ENCODE measurements at places on chromosomes 3 and 15. TPM values are rescaled to one million over a fixed set of nuclear protein-coding genes. Genes with fewer than 3 reads are reported as not detected.

Gene EPHA6
- total RNA-seq, result not detected

GRCh38 chr15:90402223-90402622 is 14.2 kb downstream of the IQGAP1 start:
- DNase-seq, result peak; percentile 87

Gene SCG5
- total RNA-seq, result 0.41 TPM

- DNase-seq, result no peak
Observed at GRCh38 chr3:15638891-15639262, 37.3 kb downstream of the BTD start.

DNA sequence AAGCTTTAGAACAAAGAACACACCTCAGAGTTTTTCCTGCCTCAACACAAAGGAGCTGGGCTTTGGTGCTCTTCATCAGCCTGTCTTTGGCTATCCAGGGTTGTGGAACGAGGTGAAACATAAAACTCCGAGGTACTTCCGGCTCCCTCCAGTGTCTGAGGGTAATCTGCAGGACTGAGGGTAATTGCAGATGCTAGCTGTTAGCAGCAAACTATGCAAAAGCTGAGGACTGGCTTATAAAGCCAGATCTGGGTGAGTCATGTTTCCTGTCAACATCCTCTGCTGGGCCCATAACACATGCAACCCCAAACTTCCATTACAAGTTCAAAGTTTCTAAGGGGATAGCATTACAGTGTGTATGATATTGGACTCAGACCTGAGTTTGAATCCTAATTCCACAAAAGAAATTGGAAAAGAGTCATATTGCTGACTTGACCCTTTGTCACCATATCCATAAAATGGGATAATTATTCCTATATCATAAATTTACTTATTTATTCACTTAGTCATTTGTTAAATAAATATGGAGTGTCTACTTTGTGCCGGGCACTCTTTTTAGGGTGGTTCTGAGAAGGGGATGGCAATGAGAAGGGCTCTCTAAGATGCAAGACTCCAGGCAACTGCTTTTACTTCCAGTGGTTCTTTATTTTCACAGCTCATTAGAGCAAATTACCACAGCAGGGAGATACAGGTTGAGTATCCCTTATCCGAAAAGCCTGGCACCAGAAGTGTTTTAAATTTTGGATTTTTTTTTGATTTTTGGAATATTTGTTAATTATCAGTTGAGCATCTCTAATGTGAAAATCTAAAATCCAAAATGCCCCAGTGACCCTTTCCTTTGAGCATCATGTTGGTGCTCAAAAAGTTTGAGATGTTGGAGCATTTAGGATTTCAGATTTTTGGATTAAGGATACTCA is 9.5 kb upstream of the TRIM69 start:
- peak; percentile 82 for DNase-seq

All from SJCRH30 (cell line).